ENCODE measurements at places on chromosomes 12 and 14.

DNA sequence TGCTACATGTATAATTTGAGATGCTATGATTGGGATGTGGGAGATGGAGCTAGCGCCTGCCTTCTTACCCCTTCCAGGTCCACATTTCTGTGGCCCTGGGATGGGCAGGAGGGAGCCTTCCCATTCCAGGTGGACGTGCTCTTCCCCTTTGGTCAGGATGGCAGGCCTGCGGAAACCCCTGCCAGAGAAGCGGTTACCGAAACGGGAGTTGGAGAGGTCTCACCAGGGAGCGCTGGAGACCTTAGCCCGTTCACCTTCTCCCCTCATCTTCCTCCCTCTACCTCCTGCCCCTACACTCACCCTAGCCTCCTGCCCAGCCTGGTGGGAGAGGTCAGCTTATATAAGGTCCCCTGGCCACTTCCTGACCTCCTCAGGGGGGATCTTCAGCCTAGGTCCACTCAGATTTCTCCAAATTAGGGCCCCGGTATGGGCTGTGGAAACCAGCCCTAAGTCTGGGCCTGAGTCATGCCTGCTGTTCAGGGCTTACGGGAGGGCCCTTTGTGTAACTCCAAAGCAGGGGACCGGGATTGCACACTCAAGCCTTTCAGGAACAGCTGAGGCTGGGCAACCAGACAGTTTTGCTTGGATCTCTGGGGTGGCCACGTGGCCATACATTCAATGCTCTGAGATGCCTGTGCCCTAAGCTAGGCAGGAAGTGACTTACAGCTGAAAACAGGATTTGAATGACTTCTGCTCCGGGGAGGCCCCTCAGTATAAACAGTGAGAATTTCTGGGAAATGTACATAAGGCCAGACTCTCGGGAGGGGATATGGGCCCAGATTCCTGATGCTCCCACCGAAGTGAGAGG lies 10.2 kb upstream of the MEG3 start:
- DNase-seq: no peak

DNA sequence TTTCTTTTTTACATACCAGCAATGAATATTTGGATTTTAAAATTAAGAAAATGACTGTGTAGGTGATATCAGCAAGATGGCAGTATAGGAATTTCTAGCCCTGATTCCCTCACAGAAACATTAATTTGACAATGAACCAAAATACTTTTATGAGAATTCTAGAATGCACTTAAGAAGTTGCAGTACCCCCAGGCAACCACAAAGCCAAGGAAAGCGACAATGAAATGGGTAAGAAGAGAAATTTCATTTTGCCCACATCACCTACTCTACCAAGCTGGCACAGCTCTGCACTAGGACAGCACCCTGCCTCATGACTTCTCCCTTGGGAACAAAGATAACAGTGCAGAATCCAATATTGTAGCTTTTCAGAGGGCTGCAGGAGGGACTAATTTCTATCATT lies 6.6 kb downstream of the OR9K2 start:
- DNase-seq: no peak

DNA sequence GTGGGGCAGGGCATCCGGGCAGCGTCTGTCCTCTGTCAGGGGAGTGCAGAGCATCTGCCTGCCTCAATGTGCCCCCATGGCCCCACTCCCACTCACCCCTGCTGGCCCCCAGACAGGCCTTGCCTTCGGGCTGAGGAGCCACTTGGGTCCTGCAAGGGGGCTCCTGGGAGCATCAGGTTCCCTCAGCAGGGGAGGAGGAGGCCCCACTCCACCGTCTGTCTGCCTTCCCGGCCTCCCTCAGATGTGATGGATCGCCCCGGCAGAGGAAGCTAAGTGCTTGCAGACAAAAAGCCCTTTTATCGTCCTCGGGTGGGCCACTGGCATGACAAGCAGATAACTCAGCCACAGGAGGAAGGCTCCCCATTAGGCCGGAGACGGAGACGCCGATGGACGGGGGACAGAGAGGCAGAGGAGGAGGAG lies 35.1 kb downstream of the NCOR2 start:
- DNase-seq: no peak

GRCh38 chr14:103056322-103057027 lies 874 bp downstream of the CDC42BPB start:
- DNase-seq: peak; percentile 85

GRCh38 chr14:100010679-100011078 lies 54.5 kb upstream of the EVL start:
- no peak for DNase-seq

DNA sequence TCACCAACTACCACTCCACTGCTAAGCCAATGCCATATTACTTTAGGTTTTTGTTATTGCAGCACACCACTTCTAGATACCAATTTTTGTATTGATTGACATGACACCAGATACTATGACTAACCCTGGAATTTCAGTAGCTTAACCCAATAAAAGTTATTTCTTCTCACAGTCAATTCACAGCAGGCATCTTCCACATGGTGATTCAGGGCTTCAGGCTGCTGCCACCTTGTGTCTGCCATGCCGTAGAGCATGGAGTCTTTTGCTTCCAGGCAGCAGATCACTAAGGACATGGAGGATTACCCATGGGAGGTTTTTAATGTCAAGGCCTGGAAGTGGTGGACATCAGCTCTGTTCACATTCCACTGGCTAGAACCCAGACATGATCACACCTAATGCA lies 56.4 kb upstream of the LTA4H start:
- DNase-seq: no peak

DNA sequence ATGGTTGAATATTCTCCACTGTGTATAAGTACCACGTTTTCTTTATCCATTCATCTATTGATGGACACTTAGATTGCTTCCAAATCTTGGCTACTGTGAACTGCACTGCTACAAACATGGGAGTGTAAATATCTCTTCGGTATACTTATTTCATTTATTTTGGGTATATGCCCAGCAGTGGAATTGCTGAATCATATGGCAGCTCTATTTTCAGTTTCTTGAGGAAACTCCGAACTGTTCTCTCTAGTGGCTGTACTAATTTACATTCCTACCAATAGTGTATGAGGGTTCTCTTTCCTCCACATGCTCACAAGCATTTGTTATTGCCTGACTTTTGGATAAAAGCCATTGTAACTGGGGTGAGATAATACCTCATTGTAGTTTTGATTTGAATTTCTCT lies 623.1 kb upstream of the LRFN5 start:
- no peak for DNase-seq

Measured in right forelimb (tissue), 1 donor.